ENCODE measurements at places on chromosomes 7 and 10.

GRCh38 chr10:77563638-77564270 is 73.9 kb downstream of the KCNMA1 start:
- no peak for DNase-seq

- no peak for DNase-seq
Observed at GRCh38 chr10:124955868-124956267, 13.9 kb downstream of the ZRANB1 start.

DNA sequence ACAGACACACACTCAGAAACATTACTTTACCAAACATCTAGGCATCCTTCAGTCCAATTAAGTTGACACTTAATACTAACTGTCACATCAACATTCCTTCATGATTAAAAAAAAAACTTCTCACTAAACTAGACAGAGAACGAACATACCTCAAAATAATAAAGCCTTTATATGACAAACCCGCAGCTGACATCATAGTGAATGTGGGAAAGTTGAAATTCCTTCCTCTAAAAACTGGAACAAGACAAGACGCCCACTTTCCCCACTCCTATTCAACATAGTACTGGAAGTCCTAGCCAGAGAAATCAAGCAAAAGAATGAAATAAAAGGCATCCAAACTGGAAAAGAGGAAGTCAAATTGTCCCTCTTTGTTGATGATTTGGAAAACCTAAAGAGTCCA is 96.9 kb upstream of the PPP1R9A start:
- no peak for DNase-seq

DNA sequence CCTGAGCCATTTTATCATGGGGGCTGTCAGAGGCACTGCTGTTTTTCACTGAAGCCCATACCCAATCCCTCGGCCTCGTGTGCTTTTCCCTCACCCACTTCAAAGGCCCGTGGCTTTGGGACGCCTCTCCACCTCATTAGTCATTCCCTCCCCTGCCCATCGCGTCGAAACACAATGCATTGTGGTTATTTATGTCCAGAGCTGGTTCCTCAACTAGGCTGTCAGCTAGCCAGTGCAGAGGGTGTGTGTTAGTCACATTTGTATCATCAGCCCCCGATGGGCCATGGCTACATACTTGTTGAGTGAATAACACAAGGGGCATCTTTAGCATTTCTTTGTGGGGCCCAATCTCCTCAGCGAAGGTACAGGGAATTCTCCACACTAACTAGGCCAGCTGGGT is 3.8 kb upstream of the CRCP start:
- DNase-seq = no peak

GRCh38 chr7:39016609-39017008 is 38.9 kb downstream of the POU6F2 start:
- DNase-seq = no peak

- DNase-seq = no peak
Observed at GRCh38 chr10:8088504-8088903, 34.0 kb downstream of the GATA3 start.
